ENCODE measurements at places on chromosomes 5 and 9. TPM values are rescaled to one million over a fixed set of nuclear protein-coding genes. Genes with fewer than 3 reads are reported as not detected.

The PAXX gene
- total RNA-seq: 51.2 TPM

The PKD2L2 gene
- total RNA-seq: not detected

DNA sequence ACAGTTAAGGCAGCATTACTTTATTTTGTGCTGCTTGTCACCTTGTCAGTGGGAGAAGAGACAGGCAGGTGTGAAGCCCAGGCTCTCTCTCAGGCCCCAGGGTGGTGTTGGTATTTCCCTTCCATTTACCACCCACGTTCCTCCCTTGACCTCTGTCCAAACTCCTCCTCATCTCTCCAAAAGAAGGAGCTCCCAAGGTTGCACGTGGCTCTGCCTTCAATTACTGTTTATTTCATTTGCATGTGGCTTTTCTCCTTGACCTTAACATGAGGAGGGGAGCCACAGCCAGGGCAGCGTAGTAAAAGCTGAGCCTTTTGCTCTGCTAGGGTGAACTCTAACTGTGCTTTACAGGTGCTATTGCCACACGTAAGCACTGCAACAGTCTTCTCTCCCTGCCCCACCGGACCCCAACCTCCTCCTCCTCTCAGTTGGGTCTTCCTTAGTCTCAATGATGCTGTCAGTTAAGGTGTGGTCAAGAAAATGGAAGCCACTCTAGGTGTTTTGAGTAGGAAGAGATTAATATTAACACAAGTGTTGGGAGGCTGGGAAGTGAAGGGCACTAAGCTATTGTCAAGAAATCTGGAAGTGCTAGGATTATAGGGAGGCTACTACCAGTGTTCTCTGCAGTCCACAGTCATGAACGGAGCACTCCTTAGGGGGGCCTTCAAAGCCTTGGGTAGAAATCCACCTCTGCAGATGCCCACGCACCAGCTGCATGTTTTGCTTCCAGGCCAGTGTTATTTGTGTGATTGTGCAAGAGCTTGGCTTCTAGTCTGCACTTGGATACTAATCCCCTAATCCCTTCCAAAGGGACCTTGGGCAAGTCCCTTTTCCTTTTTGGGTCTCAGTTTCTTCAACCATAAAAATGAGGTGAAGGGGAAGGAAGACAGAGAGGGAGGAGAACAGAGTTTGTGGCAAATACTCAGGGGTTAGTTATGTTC lies 3.9 kb upstream of the ALDH1B1 start:
- DNase-seq: no peak

DNA sequence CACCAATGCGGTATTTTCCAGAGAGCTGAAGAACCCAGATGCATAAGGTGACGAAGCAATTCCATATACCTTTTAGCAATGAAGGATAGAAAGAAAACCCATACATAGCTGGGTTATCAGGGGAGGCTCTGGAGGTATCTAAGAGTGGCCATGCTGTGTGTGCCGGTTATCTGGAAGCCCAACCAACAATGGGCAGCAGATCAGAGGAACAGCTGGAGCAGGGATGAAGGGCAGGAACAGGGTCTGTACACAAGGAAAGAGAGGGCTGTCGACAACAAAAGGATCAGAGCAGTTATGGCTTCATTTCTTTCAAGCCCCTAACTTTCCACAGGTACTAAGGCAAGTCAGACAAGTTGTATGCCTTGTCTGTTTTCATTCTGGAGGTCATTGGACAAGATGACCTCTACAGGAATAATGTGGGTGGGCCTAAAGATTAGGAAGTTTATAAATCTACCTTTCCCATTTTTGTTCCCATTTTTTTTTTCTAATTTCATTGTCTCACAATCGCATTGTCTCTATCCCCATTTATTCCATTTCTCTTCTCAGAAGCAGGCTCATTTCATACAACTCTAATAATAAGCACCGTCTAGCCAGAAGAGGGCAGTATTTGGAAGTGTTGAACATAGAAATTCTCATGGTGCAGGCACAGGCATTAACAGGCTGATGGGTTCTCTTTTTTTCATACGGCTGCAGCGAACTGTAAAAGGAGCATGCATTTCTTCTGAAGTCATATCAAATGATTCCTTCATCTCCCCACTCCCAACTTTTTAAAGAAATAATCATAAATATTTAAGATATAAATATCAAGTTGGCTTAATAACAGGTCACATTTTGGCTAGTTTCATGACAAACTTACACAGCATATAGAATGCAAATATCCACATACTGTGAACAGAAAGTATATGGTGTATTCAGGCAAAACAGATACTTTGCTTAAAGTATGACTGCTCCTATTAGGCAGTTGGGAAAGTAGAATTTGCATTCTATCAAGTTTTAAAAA lies 63.5 kb downstream of the ZNF474 start:
- no peak for DNase-seq

- DNase-seq: no peak
Measured at GRCh38 chr5:67030289-67031056, 166.1 kb downstream of the CD180 start.

DNA sequence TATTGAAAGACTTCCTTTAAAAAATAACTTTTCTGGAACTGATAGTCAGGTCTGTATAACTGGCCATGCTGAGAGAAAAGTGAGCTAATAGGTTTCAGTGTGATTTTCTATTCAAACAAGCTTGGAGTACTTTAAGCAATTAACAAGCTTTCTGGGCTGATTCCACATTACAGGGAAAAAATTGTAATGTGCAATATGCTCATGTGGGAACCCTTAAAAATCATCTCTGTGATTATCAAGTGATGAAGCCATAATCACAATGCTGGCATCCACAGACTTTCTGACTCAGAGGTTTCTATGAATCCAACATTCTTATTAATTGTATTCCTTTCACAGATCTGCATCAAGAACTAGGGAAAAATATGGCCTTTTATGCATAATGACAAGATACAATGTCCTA lies 212.2 kb upstream of the ACO1 start:
- DNase-seq: no peak
